GM06990 (cell line): ENCODE measurements at places on chromosomes 5 and 9.

GRCh38 chr5:27275345-27275744 lies 237.0 kb upstream of the CDH9 start:
- DNase-seq = no peak

- DNase-seq = no peak
These were observed 1.9 kb downstream of the TERT start for GRCh38 chr5:1292846-1293415.

- DNase-seq = no peak
These were observed 115.9 kb upstream of the DAPK1 start for GRCh38 chr9:87381746-87382145.

DNA sequence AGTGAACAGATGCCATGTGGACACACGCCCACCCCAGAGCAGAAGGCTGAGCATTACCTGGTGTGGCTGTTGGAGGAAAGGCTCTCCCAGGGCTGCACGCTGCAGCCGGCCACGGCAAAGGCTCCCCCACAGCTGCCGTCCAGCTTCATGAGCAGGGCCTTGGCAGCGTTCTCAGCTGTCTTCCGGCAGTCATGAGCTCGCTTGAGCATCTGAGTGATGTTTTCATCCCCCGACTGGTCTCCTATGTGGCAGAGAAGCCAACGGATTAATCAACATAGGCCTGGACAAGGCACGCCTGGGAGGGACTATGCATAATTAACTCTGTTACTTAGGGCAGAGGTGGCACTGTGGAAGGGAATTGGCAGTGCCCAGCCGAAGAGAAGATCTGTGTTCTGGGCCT lies 87.3 kb downstream of the DCP2 start:
- DNase-seq = no peak

DNA sequence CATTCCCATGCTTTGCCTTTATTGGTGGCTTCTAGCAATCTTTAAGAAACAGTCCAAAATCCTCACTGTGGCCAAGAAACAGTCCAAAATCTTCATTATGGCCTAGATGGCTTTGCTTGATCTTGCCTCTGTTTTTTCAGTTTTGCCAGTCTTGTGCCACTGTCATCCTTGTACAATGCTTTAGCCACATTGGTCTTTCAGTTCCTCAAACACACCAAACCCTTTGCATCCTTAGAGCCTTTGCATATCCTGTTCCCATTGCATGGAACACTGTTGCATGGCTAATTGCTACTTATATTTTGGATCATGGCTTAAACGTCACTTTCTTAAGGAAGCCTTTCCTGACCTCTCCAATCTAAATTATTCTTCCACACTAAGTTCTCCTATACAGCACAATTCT lies 22.1 kb downstream of the MRRF start:
- DNase-seq = no peak

DNA sequence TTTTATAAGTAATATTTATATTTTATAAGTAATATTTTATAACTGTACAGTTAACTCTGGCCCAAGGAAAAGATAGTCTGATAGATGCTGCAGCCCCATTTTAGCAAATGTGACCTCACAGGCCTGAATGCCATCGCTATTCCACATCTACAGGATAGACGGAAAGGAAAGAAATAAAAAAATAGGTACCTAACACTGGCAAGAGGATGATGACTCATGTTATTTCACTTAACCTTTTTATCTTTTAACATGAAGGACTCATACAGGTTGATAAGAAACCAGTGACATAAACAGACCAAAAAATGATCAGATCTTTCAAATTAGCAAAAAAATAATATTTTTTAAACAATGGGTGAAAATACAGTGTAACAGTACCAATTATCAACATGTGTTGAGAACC lies 2.7 kb downstream of the CD274 start:
- DNase-seq = no peak
